NCI-H69 (cell line): ENCODE measurements at places on chromosomes 3 and 15.

GRCh38 chr15:48579945-48580671 is 65.4 kb downstream of the FBN1 start:
- no peak for DNase-seq

DNA sequence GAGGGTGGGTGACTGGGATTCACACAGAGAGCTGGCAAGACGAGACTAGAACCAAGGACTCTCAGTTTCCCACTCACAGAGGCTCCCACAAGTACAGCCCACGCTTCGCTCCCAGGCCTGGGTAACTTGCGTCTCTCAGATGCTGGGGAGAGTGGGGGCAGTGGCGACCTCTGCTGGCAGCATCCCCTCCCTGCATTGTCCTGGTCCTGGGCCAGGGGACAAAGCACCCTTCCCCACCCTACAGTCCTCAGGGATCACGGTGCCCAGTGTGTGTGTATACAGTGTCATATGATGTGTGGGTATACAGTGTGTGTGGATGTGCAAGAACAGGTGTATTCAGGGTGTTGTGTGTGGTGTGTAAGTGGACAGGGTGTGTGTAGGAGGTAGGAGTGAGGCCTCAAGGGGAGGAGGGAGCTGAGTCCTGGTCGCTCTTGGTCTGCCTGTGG is 12.8 kb downstream of the VILL start:
- peak; percentile 19 for DNase-seq

DNA sequence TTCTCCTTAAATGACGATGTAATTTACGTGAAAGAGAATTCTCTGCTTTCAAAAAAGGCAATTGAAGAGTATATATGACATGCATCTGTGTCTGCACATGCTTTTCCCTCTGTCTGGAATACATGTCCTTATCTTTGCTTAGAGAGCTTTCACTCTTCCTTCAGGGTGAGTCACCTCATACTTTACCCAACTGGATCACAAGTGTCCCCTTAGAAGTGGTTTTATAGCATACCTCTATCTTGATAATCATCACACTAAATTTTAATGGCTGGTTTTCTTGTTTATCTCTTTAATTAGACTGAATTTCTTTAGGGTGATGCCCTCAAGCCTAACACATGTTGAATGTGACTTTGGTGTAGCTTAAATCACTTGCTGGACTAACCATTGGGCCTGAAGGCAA is 178.9 kb downstream of the SV2B start:
- DNase-seq = no peak

DNA sequence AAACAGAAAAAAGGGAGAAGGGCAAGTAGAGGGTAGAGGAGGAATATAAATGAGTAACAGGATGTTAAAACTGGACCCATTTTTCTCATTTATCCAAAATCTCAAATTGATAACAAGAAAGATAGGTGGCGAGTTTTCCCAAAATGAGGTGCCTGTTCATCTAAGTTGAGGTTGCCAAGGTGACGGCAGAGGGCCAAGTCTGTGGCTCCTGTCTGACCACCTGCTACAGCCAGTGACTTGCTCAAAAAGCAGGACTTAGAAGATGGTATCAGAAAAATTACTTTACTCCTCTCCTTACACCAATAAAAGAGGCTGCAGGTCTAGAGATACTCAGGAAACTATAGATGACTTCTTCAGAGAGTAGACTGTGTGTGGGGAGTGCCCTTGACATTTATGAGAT is 137.6 kb upstream of the ZNF385D start:
- no peak for DNase-seq

DNA sequence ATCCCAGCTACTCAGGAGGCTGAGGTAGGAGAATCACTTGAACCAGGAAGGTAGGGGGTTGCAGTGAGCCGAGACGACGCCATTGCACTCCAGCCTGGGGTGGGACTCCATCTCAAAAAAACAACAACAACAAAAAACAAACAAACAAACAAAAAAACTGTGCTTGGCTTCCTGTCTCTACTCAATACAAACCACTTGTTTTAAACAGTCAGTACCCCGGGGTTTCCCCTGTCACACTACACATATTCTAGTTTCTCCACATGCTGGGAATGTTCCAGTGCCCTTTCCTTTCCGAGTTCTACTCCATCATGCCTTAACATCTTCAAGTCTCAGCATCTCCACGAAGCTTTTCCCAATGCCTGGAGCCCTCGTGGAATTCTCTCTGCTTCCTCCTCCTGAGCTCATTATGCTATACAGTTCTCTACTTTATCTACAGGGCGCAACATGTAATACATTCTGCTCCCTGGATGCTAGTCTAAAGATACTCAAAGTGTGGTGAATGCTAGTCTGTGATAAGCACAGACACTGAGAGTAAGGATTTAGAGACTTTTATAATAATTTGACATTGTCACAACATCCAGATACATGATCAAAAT is 7.8 kb downstream of the EMC3 start:
- DNase-seq = no peak

DNA sequence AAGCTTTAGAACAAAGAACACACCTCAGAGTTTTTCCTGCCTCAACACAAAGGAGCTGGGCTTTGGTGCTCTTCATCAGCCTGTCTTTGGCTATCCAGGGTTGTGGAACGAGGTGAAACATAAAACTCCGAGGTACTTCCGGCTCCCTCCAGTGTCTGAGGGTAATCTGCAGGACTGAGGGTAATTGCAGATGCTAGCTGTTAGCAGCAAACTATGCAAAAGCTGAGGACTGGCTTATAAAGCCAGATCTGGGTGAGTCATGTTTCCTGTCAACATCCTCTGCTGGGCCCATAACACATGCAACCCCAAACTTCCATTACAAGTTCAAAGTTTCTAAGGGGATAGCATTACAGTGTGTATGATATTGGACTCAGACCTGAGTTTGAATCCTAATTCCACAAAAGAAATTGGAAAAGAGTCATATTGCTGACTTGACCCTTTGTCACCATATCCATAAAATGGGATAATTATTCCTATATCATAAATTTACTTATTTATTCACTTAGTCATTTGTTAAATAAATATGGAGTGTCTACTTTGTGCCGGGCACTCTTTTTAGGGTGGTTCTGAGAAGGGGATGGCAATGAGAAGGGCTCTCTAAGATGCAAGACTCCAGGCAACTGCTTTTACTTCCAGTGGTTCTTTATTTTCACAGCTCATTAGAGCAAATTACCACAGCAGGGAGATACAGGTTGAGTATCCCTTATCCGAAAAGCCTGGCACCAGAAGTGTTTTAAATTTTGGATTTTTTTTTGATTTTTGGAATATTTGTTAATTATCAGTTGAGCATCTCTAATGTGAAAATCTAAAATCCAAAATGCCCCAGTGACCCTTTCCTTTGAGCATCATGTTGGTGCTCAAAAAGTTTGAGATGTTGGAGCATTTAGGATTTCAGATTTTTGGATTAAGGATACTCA is 9.5 kb upstream of the TRIM69 start:
- DNase-seq = peak; percentile 61

DNA sequence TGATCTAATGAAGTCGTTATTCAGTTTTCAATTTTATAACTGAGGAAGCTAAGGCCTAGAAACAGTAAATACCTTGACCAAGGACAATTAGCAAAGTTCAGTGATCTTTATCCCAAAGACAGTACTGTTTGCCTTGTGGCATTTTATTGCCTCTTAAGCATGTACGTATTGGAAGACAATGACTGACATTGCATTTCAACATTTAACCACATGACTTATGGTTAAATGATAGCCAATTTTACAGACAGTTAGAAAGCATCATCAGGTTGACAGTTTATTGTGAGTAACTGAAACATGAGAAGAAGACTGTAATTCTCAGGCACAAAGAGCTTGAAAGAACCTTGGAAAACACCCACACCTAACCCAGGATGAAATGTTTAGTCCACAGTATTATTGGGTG is 390.8 kb upstream of the ZNF385D start:
- no peak for DNase-seq

- no peak for DNase-seq
Observed at GRCh38 chr3:46553154-46553553, 12.9 kb downstream of the LRRC2 start.

GRCh38 chr3:56761887-56762651 is 39.7 kb downstream of the ARHGEF3 start:
- DNase-seq = no peak

GRCh38 chr3:108006077-108006771 is 84.6 kb downstream of the CD47 start:
- peak; percentile 63 for DNase-seq

- DNase-seq = no peak
Observed at GRCh38 chr15:88636050-88636449, 2.8 kb upstream of the ISG20 start.

DNA sequence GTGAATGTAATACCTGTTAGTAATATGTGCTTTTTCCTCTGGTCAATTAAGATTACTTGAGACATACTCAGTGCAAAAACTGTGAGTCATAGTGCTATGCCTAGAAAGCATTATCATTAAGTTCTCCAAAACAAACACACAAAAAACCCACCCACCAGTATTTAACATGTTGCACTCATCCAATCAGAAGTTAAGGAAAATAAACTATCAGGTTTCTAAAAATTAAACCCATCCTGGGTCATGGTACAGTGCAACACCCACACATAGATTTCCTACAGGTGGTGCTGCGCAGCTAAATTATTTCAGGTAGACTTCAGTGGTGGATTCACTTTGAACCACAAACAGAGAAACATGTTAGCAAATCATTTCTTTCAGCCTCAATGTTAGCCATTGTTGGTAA is 264.4 kb upstream of the VEPH1 start:
- DNase-seq = peak; percentile 5

GRCh38 chr3:13210221-13210975 is 137.2 kb upstream of the IQSEC1 start:
- DNase-seq = peak; percentile 32

DNA sequence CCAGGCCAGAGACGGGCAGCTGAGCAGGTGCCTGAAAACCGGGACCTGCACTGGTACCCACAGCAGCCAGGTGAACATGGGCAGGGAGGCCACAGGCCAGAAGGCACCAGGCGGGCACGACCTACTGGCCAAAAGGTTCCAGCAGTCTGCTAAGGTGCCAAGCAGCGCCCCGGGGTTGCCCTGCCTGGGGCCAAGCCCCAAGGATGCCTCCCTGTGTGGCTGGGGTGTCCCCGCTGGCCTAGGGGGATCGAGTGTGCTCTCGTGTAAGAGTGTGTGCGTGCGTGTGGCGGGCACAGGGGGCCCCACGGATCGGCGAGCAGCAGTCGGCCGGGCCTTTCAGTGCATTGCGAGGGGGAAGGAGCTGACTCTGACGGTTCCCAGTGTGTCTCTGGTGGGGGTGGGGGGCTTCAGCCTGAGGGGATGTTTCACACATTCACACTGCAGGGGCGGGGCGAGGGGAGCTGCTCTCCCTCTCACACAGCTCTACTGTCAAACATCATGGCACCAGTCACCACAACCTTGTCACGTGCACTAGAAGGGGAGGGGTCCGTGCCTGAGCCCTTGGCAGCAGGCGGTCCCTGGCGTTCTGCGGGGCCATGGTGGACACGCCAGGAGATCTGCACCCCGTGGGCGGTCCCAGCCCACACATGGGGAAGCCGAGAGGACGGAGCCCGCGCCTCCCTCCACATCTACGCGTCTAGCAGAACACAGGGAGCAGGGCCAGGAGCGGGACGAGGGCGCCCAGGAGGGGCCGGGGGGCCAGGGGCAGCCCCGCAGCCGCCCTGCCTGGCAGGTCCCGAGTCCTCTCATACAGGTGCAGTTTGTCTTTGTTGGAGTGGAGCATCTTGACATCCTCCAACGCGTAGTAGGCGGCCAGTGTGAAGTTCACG is 44.5 kb downstream of the RGMA start:
- DNase-seq = no peak

GRCh38 chr3:171565481-171566058 is 105.4 kb upstream of the TNIK start:
- DNase-seq = peak; percentile 38

- DNase-seq = no peak
Observed at GRCh38 chr3:33578325-33579177, 138.3 kb upstream of the UBP1 start.

- peak; percentile 42 for DNase-seq
Observed at GRCh38 chr15:67458331-67459029, 62.5 kb upstream of the C15orf61 start.
